HS-5 (cell line): ENCODE measurements at places on chromosomes 4 and X.
A peak's percentile ranks its signal among the peaks of the same experiment; 100 is the strongest.

DNA sequence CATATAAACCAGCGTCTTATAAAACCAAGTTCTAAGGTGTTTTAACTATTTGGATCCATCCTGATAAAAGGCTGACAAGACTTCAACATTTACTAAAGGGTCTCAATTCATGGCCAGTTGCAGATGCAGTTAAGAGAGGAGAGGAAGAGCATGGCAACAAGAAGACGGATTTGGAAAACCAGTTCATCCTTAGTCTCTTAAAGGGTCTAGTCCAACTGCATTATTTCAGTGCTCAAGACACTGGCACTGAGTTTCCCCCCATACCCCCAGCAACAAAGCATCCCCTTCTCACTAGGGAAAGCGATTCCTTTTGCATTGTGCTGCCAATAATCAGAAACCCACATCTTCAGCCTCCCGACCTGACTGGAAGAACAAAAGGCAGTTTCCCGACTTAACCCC lies 90.3 kb upstream of the TFDP3 start:
- DNase-seq: no peak

DNA sequence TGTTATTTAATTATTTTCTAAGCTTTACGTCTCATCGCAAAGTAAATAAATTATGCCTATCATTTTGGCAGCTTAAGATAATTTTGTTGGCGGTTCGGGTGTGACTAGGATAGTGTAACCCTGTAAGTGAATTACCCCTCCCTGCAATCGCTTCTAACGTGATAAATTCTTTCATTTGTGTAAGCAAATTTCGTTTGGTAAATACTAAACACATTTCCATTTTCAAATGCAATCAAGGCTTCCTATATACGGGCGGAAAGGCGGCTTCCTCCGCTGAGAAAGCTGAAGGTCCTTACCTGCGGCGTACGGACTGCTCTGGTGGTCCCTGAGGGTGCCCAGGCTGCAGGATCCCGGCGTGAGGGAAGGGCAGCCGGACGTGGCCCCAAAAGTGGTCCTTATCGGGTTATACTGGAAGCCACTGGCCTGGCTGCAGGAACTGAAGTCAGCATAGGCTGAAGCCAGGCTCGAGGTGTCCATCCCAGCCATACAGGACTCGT lies 403 bp downstream of the PHOX2B start:
- no peak for DNase-seq

DNA sequence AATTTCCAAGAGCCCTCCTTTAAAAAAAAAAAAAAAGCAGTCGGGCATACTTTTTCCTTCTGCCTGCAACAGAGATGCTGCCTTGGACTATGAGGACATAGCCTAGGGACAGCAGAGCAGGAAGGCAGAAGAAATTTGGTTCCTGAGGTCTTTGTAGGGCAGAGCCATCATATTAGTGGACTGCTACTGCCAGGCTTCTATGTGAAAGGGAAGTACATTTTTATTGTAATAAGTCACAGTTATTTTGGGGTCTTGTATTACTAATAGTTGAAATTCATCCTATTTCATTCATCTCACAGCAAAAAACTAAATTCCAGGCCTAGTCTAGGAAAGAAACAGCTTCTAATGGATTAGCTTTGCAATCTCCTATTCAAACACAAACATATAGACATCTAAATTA lies 211.2 kb downstream of the NSUN7 start:
- no peak for DNase-seq

GRCh38 chr4:145818011-145818410 lies 120.6 kb downstream of the ZNF827 start:
- no peak for DNase-seq

GRCh38 chr4:173237762-173238161 lies 69.2 kb downstream of the GALNT7 start:
- no peak for DNase-seq

- peak; percentile 95 for DNase-seq
Observed at GRCh38 chr4:57424232-57424897, 314.2 kb upstream of the IGFBP7 start.

GRCh38 chr4:90844241-90844640 lies 717.0 kb downstream of the CCSER1 start:
- no peak for DNase-seq

DNA sequence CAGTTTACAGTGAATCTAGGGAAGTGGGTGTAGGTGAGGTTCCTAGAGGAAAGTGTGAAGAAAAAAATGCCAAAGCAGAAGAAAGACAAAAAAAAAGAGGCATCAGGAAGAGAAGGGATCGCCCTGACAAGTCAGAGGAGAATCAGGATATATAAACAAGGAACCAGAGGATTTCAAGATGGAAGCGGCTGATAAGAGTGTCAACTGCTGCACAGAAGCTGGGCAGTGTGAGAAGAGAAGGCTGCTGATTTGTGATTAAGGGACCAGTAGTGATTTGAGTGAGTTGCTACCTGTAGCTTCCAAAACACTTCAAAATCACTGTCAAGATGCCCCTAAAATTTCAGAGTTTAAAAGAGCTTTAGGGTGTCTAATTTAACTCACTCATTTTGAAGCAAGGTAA lies 258.2 kb downstream of the PPP3CA start:
- DNase-seq: no peak

DNA sequence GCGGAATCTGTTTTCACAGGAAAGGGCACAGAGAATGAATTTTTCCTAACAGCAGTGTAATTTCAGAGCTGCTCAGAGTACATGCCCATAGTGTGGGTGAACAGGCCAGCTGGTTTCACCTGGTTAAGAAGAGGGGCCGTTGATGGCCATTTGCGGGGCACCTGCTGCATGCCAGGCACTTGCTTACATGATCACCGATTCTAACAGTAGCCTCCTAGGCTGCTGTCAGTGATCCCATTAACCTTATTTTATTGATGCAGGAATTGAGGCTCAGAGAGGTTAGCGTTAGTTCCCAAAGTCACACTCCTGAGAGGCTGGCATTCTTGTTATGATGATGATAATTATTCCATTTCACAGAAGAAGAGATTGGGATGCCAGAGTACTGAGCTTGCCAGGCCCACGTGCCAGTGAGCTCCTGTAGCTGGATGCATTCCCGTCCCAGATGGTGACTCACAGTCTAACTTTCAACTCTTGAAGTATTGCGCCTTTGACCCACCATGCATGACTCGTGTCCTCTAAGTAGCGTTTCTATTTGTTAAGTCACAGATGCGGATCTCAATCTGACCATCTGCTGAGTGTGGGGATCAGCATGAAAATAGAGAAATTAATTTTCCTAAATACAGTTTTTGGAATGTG lies 76.5 kb downstream of the PSAPL1 start:
- DNase-seq: peak; percentile 98

DNA sequence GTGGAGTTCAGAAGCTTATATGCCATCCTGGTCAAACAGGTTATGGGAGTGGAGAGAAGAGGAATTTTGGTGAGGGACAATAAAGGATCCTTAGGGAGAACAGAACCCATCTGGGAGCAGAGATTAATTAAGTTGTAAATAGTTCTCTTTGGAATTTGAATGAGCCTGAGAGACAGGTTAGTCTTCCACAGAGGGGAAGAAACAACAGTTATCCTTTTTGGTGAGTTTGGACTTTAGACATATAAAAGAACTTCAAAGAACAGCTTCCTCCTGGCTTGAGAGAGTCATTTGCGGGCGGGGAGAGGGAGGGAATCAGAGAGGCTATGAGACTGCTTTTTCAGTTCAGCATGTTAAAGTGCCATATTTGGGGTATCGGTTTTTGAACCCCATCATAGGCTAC lies 793.3 kb upstream of the MAGEB2 start:
- no peak for DNase-seq

DNA sequence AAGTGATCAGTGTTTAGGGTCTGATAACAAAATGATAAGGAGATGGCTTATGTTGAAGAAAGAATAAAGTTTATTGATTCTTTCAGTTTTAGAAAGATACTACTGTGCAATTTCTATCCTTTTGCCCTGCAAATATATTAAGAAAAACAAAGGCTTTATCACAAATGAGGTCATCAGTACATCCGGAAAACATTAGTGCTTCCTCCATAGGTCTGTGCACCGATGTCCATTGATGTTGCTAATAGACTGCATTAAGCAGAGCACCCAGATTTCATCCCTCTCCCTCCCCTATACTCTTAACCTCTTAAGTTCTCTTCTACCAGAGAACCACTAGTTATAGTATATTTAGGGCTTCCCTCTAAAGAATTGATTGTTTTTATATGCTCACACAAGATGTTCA lies 53.7 kb upstream of the HHIP start:
- DNase-seq: no peak

DNA sequence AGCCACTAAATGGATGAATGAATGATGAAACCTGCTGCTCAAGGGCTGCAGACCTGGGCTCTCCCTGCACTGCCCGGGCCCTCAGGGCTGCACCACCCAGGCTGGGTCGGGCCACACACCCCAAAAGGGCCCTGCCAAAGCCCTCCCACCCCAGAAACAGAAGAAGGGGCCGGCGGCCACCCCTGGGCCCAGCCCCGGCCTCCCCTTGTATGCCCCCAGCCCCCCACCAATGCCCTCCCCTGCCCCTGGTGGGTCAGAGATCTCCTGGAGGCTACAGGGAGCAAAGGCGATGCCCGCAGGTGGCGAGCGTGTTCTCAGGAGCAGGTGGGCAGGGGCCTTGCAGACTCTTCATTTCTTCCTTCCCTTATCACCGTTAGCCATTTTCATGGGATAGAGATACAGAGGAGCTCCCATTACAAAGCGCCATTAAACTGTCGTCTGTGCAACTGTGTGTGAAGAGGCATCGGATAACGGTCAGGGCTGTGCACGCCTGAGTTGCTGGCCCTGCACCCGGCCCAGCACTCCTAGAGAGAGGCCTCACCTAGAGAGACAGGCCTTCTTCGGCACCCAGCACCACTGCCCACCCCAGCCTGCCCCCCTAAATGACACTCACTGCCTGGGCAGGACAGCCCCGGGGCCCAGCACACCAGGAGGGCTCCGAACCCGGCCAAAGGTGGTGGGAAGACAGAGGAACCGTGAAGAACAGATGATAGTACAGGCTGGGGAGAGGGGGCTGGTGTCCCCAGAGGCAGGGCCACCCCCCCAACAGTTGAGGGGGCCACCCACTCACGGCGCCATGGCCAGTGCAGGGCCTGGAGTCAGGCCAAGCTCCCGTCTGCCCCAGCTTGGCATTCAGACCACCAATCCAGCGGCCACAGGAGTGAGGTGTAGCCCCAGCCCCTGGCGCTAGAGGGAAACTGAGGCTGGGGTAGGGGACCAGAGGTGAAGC lies 133.7 kb downstream of the FAM53A start:
- no peak for DNase-seq

- DNase-seq: peak; percentile 59
Observed at GRCh38 chr4:24657768-24658617, 73.6 kb upstream of the DHX15 start.

GRCh38 chrX:111164728-111165127 lies 68.7 kb downstream of the PAK3 start:
- no peak for DNase-seq

DNA sequence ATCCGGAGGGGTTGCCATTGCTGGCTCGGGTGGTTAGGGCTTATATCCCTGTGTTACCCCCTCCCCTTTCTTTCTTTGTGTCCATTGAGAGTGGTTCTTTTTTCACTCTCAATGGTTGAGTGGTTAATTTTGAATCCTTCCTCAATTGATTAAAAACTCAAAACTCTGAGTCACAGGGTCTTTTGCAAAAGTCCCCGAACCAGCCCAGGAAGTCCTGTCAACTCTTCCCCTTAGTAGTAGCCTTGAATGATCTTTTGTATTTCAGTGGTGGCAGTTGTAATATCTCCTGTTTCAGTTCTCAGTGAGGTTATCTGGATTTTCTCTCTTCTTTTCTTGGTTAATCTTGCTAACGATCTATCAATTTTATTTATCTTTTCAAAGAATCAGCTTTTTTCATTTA lies 170.0 kb upstream of the GYPA start:
- DNase-seq: no peak

GRCh38 chr4:80143307-80143679 lies 54.0 kb upstream of the PRDM8 start:
- DNase-seq: no peak

DNA sequence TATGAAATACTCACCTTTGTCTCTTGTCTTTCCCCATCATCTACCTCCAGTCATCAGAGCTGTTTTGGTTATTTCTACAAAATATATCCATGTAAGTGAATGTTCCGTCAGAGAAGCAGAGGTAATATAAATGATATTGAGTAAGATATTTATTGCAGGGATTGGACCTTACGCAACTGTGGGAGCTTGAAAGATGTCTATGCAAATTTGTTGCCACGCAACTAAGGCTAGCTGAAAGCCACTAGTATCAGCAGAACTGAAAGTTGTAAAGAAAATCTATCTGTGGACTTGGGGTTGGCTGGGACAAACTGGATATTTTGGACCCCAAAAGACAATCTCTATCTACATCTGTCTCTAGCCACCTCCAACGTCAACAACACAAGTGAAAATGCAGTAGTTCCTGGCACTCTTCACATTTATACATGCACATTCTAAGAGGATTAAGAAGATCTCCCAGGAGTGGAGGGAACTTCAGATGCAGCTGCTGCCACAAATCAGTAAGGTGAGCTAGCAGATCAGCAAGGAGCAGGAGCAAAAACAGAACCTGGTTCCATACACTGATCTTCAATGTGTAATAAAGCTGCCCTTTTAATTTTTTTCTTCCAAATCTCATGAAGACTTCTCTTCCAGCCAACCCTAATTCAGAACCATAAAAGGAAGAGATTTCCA lies 8.5 kb upstream of the CCSER1 start:
- no peak for DNase-seq

DNA sequence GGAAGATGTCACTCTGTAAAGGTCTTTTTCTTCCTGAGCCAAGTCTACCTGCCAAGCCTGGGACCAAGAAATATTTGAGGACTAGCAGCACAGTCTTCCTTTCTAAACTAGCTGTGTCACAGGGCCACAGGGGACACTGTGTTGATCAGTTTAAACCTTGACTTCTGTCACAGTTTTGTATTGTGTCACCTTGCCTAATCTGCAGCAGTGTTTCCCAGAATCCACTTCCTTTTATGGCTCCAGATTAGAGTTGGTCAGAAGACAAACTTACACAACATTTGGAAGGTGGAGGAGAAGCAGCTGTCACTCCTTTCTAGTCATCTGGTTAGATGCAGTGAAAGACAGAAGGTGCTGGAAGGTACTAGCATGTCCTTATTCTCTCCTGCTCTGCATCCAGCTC lies 143.1 kb upstream of the BCOR start:
- DNase-seq: no peak

DNA sequence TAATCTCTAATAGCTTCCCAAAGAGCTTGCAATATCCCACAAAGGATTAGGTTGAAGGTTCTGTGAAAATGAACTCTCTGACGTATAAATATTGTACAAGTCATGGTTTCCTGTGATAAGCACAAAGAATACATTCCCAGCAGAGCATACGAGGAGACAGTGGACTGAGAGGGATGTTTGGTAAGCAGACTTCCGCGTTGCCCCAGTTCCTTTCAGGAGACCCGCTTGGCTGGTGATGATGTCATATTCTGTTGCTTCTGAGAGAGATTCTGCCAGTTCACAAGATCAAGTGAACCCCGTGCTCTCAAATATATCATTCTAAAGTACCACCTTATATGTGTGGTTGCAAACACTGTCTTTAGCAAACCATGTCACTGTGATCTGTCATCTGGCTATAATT lies 323.9 kb upstream of the CASK start:
- no peak for DNase-seq

DNA sequence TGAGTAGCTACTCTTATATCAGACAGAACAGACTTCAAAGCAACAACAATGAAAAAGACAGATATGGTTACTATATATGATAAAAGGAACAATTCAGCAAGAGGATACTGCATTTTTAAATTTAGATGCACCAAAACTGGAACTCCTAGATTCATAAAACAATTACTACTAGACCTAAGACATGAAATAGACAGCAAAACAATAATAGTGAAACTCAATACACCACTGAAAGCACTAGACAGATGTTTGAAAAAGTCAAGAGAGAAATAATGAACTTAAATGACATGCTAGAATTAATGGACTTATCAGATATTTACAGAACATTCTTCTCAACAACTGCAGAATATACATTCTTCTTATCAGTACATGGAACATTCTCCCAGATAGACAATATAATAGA lies 99.5 kb upstream of the ITM2A start:
- no peak for DNase-seq
